ENCODE measurements at places on chromosomes 7 and 10. TPM values are rescaled to one million over a fixed set of nuclear protein-coding genes. Genes with fewer than 3 reads are reported as not detected.

Gene NAT16
- not detected for total RNA-seq

Gene LBX1
- total RNA-seq = not detected

Gene NSUN5
- total RNA-seq = 15.8 TPM

Gene SYCE1
- not detected for total RNA-seq

Gene SLC16A9
- total RNA-seq = 1.5 TPM

Gene WNT8B
- total RNA-seq = not detected

Gene CPEB3
- total RNA-seq = 6.9 TPM

Gene TMEM176A
- total RNA-seq = 56.3 TPM

Gene CNNM1
- 0.79 TPM for total RNA-seq

Gene LRRC17
- total RNA-seq = 9.9 TPM

Gene SPDYE5
- not detected for total RNA-seq

Gene ANKRD30A
- total RNA-seq = not detected

Gene COL17A1
- total RNA-seq = 0.26 TPM

Gene TMEM139
- 12.3 TPM for total RNA-seq

Gene AS3MT
- total RNA-seq = 17.3 TPM
